ENCODE measurements at places on chromosomes 12 and 14.

DNA sequence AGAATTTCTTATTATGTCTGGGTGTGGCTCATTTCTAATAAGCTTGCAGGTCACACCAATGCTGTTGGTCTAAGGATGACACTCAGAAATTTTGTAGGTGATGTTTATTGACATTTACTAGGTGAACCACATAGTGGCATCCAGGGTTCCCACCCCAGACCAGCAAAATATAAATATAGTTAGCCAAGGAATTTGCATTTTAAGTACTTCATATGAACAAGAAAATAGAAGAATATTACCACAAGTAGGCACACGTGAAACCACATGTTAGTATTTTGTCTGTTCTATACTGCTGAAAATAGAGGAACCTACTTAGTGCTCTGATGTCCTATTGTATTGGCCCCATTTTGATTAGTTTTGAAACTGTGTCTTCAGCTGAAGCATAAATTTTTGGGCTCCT, 71.1 kb downstream of the USP15 start:
- DNase-seq = no peak

GRCh38 chr12:3680919-3681594, 71.9 kb downstream of the CRACR2A start:
- DNase-seq = no peak

- DNase-seq = peak; percentile 43
Measured at GRCh38 chr14:51328064-51328771, 88.2 kb downstream of the TMX1 start.

DNA sequence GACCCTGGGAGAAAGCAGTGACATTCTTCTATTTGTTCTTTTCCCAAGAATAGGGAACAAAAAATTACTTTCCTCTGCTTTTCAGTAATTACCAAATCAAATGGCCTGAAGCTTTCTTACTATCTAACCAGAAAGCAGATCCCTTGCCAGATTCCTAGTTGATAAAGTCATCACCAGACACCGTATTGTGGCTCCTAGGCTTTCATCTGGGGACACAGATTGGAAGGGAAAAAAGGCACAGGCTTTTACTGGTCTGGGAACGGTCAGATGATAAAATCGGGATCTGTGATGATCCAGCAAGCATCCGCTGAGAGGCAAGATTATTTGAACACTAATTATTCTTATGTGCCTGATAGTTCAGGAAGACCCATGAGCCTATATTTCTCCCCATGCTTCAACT, 79.1 kb upstream of the BCL2L14 start:
- no peak for DNase-seq

All from activated T-cell treated with anti-CD3 and anti-CD28 coated beads, Interleukin-2, amount 50 U/mL, for 48 hours (primary cell).